Stimulated activated naive CD4-positive, alpha-beta T cell treated with Interleukin-2 at 50 U/mL for 16 hours (primary cell): ENCODE measurements at places on chromosomes 5 and 9.

DNA sequence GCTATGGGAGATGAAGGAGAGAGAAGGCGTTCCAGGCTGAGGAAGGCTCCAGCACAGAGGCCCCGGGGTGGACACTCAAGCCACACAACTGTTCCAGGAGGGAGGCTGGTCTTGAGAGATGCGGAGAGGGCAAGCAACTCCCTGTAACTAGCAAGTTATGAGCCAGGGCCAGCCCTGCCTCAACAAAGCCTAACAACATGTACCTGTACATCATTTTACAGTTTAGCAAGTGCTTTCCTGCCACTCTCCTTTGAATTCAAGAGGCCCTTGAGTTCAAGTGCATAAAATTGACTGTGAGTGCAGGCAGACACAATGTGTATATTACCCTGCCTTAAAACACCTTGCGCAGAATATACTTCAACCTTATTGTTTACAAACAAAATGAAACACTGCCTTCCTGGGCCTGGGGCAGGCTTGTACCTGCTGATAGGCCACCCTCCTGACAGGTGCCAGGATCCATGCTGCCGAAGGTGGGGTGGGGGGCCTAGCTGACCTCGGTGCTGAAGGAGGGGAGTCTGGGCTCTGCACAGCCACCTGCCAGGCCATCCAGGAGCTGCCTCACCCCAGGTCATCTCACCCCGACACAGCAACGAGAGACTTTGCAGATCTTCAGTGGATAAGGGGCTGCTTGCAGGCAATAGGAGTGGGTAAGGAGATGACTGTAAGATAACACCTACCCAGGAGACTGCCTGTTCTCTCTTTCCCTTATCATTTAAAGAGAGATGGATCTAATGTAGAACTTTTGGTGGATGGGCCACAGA, 80.0 kb downstream of the PPARGC1B start:
- DNase-seq: no peak

GRCh38 chr9:115036691-115037090, 81.3 kb downstream of the TNC start:
- no peak for DNase-seq

DNA sequence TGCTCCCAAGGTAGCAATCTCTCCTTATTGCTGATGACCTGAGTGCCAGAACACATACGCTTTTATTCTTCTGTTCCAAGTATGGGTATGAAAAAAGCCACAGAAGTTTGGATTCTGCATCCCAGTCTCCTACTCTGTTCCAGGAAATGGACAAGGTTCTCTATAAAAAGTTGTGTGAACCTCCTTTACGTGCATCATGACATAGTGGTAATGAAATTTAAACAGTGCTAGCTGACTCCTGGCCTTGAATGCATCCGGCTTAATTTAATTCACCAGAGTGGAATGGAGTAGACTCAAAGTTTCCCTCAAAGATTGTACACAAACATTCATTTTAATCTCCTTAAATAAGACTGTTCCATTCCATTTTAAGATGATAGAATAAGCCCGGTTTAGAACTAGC, 68.9 kb downstream of the LURAP1L start:
- DNase-seq: no peak

GRCh38 chr9:132026932-132027585, 52.6 kb downstream of the MED27 start:
- no peak for DNase-seq

- no peak for DNase-seq
These were observed 21.1 kb downstream of the RGS7BP start for GRCh38 chr5:64526734-64527439.

DNA sequence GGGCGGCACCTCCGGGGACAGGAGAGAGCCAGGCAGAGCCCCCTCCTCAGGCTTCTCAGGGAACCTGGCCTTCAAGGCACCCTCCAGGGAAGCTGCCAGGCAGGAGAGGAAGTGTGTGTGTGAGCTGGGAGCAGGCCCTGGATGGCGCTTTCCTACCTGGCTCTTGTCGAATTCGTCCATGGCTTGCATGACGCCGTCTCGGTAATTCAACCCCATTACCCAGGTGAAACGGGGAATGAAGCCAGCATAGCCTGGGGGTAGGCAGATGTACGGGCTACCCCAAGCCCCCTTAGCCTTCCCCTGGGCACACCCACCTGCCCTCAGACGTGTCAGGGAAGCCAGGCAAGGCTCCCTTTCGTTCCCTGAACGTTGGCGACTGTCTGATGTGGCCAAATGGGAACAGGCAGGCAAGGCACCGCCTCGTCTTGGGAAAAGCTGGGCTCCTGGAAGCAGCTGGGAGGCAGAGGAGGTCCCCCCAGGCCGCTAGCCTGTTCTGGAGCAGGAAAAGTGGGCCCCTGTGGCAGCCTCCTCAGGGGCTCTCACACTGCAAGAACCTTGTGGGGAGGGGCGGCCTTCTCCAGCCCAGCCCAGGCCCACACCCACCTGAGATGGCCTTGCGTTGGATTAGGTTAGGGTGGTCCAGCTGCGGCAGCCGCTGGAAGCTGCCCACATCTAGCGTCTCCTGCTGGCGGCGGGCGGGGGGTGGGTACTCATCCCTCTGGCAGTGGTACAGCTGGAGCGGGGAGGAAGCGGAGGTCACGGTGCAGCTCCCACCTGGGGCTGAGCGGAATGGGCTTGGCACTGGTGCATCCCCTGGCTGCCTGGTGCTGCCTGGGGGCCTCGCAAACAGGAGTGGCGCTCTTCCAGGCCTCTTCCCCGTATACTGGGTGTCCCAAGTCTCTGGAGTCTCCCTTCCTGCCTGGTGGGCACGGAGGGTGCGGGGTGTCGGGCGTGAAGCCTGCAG, 3.7 kb downstream of the TUBB4B start:
- no peak for DNase-seq

DNA sequence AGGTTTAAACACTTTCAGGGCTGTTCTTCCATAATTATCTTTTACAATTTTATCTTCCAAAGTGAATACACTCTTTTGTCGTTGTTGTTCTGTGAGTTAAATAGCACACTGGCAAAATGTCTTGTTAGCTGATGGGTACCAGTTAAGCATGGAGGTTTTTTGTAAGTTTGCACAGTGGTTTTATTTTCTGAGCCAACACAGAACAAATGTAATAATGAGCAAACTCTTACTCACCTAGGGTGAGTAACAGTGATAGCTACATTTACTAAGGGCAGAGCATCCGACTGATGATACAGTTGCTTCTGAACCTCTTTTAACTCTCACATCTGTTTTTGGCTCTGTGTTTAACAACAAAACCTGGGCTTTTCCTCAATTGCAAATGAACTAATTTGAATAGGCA, 103.2 kb downstream of the CTNND2 start:
- DNase-seq: no peak

- DNase-seq: no peak
These were observed 889.3 kb downstream of the MAT2B start for GRCh38 chr5:164394686-164395194.

DNA sequence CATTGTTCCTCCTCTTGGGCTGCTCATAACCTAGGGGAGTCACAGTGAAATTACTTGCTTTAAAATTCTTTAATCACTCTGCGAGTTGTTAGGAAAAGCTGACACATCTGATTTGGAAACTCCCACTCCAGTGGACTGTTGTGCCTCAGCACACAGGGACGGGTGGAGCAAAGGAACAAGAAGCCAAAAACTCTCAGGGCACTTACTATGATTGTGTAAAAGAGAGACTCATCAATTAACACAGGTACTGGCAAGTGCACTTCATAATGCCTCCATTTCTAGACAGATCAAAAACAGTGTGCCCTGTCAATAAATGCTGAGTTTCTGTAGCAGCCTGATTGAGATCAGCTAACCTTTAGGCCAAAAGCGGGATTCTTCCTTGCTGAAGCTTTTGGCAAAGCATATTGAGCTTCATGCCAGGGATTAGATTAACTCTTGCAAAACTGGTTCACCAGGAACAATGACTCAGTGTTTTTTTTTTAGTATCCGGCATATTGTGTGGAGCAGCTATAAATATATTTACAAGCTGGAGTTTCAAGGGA, 55.9 kb downstream of the TMC1 start:
- DNase-seq: no peak

- peak; percentile 71 for DNase-seq
These were observed 75.5 kb downstream of the SEMA4D start for GRCh38 chr9:89422151-89422975.

- no peak for DNase-seq
These were observed 32.7 kb upstream of the FCN2 start for GRCh38 chr9:134847752-134848432.

DNA sequence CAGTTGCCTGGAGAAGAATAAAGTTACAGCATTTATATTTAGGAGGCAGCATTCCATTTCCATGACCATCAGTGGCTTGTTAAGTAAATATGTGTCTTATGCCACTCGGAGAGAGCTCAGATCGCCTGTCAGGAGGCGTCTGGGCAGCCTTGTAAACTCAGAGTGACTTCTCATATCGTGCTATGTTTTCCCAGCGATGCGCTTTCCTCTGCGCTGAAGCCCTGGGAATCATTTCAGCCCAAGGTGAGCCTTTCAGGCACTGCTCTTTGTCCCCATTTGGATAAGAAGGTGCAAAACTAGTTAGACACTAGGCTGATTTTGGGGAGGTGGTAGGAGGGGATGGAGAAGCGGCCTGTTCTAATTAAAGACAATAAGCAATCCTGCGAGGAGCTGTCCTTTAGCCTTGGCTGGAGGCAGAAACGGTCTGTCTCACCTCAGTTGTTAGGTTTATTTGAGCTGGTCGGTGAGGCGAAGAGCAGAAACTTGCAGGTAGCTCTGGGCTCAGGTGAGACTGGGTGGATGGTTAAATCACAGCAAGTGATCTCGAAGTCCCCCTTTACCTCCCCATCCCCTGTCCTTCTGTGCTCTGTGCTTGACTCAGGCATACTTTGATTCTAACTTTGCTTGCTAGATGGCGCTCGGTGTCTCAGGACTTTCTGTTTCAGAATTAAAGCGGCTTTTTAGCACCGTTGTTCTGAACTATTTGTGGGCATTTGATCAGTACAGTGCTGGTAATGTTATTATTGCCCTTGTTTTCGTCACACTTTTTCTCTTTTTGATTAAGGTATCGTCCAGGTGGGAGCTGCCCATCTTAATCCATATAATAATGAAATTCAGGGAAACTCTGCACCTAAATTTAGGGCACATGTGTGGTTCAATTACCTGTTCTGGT, 24.6 kb downstream of the NR2F1 start:
- peak; percentile 33 for DNase-seq

DNA sequence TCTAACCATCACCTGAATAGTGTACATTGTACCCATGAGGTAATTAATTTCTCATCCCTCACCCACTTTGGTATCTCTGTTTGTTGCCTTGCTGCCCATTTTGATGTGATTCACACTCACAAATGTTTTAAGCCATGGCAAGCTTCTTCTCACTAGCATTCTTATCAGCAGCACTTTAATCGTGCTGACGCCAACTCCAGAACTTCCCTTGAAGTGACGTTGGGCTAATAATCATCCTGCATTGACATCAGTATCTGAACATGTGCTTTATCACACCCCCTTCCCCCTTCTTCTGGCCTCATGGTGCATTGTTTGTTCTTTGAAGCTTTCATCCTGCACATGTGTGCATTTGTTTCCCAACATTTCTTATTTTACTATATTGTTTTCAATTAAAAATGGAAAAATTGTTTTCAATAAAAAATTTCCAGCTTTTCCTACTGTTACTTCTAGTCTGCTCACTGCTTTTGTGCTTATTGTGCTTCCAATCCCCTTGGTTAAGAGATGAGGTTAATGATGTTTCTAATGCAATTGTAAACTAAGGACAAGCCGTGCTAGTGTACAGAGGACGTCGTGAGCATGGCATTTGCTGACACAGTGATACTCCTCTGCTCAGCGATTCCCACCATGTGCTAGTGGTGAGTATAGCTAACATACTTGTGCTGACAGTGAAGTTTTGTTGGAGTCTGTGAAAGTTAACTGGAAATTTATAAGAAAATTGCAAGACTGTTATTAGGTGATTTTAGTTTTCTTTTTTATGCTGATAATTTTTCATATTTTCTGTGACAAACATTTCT, 238.5 kb downstream of the KDM4C start:
- no peak for DNase-seq

DNA sequence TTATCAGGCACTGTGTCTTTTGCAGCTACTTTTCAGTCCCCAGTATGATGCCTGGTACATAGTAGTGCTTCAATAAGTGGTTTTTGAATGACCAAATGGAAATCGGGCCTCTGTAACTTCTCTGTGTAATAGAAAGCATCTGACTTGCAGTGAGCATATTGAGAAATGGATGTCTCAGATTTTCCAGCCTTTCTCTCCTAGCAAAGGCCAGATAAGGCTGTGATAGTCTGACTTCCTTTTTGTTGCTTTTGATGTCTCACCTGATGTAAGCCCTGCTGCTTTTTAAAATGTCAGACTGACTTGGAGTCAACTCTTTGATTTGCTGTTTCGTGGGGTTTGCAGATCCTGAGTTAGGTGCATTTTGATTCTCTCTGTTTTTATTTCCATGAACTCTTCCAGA, 590.0 kb upstream of the ZNF608 start:
- DNase-seq: no peak

DNA sequence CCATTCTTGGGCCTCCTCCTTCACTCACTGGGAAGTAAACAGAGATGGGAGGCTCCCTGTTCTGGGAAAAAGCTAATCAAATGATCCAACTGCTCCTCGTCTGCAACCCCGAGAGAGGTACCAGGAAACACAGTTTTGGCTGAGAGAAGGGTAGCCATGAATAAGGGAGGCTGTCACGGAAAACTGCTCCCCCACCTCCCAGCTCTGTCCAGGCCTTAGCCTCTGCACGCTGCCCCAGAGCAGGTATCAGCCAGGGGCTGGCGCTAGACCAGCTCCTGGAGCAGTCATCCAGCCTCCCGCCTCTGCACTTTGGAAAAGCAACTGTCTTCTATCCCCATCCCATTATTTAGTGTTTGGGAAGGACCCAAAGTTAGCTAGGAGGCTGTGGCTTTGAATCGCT, 266.1 kb downstream of the NDUFS4 start:
- DNase-seq: no peak

DNA sequence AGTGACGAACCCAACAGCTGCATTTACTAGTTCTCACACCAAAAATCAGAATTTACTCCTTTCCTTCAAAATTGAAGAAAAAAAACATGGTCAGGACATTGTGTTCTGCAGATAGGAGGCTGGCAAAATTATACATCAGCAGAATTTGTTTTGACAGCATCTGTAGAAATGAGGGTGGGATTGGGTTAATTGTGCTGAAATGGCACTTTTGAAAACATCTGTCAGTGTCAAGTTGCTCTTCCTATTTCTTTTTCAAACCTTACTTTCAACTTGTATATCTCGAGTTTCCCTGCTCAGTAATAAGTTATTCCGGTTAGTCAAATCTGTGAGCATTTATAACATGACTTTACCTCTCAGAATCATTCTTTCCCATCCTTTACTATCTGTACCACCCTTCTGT, 19.8 kb downstream of the WDR36 start:
- DNase-seq: no peak

GRCh38 chr5:179765400-179765799, 28.4 kb upstream of the LTC4S start:
- no peak for DNase-seq

- DNase-seq: no peak
These were observed 14.0 kb downstream of the OR13J1 start for GRCh38 chr9:35856206-35856605.

DNA sequence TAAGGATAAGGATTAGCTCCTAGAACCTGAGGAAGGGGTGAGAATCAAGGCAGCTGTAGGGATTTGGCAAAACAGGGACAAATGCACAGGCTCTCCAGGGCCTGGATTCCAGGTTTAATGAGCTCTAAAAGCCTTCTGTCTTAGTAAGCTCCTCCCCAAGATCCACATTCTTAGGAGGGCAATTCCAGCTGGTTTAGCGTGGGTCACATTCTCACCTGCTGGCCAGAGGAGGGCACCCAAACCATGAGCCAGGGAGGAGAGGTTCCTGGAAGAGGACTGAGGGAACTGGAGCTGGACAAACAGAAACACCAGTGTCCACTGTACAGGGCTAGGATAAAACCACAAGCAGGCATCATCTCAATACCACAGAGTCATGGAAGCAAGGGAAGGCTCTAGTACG, 480.0 kb downstream of the CCDC171 start:
- DNase-seq: no peak

- no peak for DNase-seq
These were observed 203.9 kb downstream of the PLK2 start for GRCh38 chr5:58255970-58256369.
